Stimulated activated CD4-positive, alpha-beta T cell treated with anti-CD3 and anti-CD28 coated beads, Interleukin-12 subunit alpha, Interleukin-12 subunit beta, amount 100 ng/mL, for 24 hours (primary cell): ENCODE measurements at places on chromosomes 4 and X.

GRCh38 chr4:1556541-1557220, 127.4 kb downstream of the FAM53A start:
- no peak for DNase-seq

GRCh38 chr4:74990276-74990875, 57.5 kb downstream of the PARM1 start:
- DNase-seq: no peak

DNA sequence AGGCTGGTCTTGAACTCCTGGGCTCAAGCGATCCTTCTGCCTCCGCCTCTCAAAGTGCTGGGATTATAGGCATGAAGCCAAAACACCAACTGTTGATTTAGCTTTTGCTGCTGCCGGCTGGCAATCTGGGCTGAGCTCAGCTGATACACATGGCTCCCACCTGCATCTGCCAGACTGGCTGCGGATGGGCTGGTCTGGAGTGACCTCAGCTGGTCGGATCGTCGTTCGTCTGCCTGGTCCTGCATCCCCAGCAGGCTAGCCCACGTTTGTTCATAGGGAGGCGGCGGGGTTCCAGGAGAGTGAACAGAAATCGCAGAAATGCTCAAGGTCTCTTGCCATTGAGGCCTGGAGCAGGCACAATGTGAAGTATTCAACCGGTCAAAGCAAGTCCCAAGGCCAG, 74.4 kb upstream of the DDX3X start:
- no peak for DNase-seq

DNA sequence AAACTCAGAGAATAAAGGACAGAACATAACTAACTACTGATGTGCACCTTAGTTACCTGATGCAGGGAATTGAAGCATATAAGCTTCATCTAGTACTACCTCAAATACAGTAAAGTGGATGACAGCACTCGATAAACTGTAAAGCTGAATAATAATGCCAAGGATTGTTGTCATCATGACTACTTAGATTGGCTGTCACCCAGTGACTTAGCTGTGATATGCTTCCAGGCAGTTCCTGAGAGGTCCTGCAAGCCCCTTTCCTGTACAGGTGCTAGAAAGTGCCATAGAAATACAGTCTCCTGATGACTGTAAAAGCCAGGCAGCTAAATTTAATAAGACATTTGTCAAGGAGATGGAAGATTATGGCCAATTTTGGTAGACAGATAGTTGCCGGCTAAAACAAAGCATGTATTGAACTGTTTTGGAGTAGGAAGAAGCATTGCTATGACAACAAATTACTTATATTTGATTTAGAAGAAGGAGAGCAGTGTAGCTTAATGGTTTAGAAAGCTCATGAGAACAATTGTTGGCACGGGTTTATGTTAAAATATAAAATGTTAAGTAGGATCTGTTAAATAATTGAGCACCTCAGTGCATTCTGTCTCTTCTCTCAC, 29.7 kb downstream of the TMEM164 start:
- no peak for DNase-seq

- no peak for DNase-seq
Measured at GRCh38 chrX:63350465-63350877, 661 bp downstream of the SPIN4 start.
